Activated CD4-positive, CD25-positive, alpha-beta regulatory T cell treated with anti-CD3 and anti-CD28 coated beads, Interleukin-2, amount 50 U/mL, for 16 hours (primary cell): ENCODE measurements at places on chromosomes 7 and 10.

DNA sequence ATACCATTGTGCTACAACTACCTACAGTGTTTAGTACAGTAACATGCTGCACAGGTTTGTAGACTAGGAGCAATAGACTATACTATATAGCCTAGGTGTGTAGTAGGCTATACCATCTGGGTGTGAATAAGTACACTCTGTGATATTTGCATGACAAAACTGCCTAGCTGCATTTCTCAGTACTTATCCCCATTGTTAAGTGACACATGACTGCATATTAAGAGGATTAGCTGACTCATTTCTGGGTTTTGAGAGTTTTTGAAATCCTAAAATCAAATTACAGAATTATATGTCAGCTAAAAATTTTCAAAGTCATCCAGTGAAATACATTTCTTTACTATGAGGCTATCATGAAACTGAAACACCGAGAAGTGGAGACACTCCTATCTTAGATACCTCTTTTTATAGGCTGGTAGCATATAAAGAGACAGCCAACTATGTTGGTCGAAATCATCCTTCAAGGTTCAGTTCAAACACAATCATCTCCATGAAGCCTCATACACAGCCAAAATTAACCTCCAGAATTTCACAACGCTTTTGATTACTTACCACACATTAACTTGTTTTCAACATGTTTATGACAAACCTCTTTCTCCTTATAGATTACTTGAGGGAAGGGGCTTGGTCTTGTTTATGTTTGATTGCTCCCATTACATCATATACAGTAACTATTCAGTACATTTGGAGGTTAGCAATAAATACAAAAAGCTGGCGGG, 89.8 kb upstream of the ANK3 start:
- DNase-seq, result no peak

- no peak for DNase-seq
These were observed 164.2 kb upstream of the ITGB1 start for GRCh38 chr10:33122014-33122809.

GRCh38 chr10:19935176-19935575, 118.9 kb downstream of the PLXDC2 start:
- no peak for DNase-seq

GRCh38 chr7:36905841-36906240, 181.5 kb upstream of the AOAH start:
- DNase-seq, result no peak

DNA sequence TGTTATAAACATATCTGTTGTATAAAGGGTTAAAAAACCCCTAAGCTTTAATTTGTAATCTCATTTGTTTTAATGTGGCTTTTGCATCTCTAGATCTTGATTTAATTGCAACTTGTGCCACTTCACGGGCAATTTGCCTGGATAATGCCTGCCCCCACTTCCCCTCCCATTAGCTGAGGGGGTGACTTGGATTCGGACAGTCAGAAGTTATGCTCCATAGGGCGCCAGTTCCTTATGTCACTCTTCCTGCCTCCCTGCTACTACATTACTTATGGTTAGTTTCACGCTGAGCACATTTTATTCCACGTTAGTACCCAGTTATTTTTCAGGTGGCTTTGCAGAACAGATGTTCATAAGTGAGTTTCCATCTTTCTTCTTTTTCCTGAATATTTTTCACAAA, 1015.2 kb upstream of the PHF14 start:
- DNase-seq, result no peak

DNA sequence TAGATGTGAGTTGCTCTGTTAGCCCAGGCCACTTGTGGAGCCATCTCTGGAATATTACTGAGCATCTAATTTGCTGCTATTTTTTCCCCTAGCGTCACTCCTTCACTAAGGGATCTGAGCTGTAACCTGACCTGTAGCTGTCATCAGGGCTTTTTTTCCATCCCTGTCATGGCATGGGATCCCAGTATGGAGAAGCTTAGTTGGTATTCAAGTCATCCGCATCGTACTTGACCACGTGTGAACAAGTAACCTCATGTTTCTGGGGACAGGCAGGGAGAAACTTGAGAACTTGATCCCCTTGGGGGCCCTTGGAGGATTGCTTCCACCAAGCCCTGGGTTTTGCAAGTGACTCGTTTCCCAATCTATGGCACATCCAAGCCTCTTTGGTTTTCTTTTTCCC, 474.4 kb upstream of the GALNT17 start:
- no peak for DNase-seq

DNA sequence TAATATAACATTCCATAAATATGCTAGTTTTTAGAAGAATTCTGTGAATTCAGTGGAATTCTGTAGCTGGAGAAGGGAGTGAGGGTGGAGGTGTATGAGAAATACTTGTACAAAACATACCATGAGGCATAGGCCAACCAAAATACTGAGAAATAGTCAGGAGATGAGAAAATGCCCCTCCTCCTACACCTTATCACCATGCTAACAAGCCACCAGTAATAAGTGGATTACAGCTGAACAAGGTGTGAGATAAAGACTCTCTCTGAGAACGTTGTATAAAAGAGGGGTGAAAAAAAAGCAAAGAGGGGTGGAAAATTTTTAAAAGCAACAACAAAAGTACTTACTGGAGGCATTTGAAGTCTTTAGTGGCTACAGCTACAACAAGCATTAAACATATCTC, 90.4 kb upstream of the IGFBP3 start:
- no peak for DNase-seq

GRCh38 chr10:109207361-109207760, 716.0 kb downstream of the XPNPEP1 start:
- no peak for DNase-seq

DNA sequence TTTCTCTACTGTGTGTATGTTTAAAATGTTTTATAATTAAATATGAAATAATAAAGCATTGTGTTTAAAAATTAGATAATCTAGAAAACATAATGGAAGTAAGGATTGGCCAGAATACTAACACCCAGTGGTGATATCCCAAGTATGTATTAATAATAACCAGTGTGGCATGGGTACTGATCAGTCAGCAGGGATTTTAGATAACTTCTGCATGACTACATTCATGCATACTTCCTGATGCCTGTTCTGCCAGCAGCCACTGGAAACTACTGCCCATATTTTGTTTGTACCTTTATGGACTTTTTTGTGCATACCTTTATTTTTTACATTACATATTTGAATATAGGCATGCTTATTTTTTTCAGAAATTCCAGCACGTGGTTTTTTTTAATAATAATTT, 156.6 kb upstream of the TMEM196 start:
- no peak for DNase-seq

GRCh38 chr10:48555310-48556042, 49.4 kb downstream of the ARHGAP22 start:
- DNase-seq, result no peak

DNA sequence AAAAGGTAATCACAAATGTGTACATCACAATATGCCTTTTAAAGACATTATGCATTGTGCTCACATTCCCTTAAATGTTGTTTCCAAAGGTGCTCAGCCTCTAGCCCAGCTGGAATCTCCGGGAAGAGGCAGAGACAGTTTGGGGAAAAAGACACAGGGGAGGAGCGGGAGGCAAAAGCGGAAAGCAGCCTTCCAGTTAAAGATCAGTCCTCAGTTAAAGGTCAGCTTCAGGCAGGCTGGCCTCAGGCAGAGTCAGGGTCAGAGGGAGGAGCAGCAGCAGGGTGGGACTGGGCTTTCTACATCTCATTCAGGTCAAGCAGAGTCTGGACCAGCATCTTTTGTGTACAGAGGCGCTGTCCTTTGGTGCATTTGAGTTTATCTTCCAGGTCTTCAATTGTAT, 18.6 kb downstream of the ST7 start:
- DNase-seq, result no peak

DNA sequence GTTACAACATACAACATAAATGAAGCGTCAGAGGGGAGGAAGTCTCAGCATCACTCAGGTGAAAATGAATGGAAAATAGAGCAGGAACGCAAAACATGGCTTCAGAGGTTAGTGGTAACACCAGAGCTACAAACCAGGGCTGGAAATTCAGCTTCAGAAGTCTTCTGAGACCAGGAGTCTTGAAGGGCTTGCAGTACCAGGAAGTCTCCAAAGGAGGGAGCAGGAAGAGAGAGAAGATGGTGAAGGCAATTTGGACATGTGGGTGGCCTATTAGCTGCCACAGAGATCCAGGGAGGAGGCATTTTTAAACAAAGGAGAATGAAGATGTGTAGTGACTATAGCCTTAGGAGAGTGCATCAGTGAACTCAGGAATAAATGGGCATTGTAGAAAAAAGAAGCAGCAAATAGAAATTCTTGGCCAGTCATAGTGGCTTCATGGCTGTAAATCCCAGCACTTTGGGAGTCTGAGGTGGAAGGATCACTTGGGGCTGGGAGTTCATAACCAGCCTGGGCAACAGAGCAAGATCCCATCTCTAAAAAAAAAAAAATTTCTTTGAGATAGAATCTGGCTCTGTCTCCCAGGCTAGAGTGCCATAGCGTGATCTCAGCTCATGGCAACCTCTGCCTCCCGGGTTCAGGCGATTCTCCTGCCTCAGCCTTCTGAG, 9.3 kb upstream of the TET1 start:
- DNase-seq, result peak; percentile 8

- DNase-seq, result no peak
These were observed 17.8 kb downstream of the HNRNPA2B1 start for GRCh38 chr7:26182706-26183105.

- no peak for DNase-seq
These were observed 5.2 kb downstream of the NMT2 start for GRCh38 chr10:15163253-15163828.

- no peak for DNase-seq
These were observed 58.0 kb downstream of the CREM start for GRCh38 chr10:35184527-35185171.

DNA sequence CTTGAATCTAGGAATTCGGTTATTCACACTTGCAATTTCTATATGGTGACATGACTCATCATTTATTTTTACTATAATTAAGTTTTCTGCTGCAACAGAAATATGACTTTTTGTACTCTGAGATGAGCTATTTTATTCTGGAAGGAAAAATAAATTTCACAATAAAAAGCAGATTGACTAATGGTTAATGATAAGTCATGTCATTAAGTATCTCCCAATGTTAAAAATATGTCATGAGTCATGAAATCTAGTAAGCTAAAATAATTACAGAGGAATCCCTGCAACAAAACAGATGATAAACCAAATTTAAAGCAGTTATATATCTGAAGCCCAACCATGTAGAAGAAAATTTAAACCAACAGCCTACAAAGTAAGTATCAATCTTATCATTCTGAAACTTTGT, 149.2 kb downstream of the CACNA2D1 start:
- no peak for DNase-seq

- no peak for DNase-seq
These were observed 97.6 kb downstream of the CCNY start for GRCh38 chr10:35433851-35434426.

DNA sequence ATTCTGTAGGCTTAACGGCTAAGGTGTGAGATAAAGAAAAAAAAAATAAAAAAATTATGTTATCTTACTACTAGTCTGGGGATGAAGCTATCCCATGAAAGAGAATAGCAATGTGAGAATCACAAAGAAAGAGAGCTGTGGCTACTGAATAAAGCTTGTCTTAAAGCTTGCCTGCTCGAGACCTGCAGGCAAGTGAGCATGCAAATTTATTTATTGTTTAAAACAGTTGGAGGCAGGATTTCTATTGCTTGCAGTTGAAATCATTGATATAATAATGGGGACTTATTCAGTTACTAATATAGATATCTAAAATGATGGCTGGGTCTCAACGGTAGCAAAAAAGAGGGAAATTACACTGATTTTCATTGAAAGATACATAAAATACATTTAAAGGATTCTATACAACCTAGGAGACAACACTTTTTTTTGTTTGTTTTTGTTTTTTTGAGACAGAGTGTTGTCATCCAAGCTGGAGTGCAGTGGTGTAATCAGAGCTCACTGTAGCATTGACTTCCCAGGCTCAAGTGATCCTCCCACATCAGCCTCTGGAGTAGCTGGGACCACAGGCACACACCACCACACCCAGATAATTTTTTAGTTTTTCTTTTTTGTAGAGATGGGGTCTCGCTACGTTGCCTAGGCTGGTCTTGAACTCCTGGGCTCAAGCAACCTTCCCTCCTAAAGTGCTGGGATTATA, 144.5 kb upstream of the FEZF1 start:
- no peak for DNase-seq

GRCh38 chr7:91876391-91877133, 3.9 kb downstream of the MTERF1 start:
- no peak for DNase-seq

GRCh38 chr7:143954135-143954534, 509 bp upstream of the OR2F1 start:
- DNase-seq, result no peak

GRCh38 chr10:26216585-26217395, at the start of gene GAD2:
Gene GAD2, plus strand, starts transcription at chr10:26216774. Its CDS starts 36 bp downstream, at chr10:26216810.
- DNase-seq, result no peak

- no peak for DNase-seq
These were observed 245.9 kb downstream of the KCNMA1 start for GRCh38 chr10:77391605-77392235.

GRCh38 chr7:82098414-82098813, 328.6 kb upstream of the HGF start:
- DNase-seq, result no peak

GRCh38 chr7:141497391-141497790, 53.8 kb upstream of the AGK start:
- DNase-seq, result no peak

DNA sequence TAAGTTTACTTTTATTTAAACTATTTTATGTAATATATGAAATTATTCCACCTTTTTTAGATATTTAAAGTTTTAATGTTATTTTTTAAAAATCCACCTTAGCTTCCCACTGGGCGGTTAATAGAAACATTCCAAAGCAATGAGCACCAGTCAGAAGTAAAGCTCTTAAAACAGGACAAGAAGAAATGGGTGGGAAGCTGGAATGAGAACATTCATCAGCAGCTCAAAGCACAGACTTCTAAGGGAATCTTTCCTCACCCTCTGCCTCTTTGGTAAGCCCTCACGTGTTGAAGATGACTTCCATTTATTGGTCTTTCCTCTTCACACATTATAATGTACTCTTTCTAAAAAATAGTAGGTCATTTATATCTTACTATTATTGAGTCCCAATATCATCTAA, 3.1 kb downstream of the AGMO start:
- no peak for DNase-seq

- no peak for DNase-seq
These were observed 167.5 kb downstream of the NRF1 start for GRCh38 chr7:129778770-129779601.

GRCh38 chr7:1810521-1810920, 140.4 kb downstream of the ELFN1 start:
- no peak for DNase-seq

- no peak for DNase-seq
These were observed 534.9 kb downstream of the DNAJB6 start for GRCh38 chr7:157871681-157872080.

- no peak for DNase-seq
These were observed 61.0 kb downstream of the CAMK2B start for GRCh38 chr7:44264221-44264931.

- no peak for DNase-seq
These were observed 240.0 kb upstream of the NFE2L3 start for GRCh38 chr7:25911738-25912607.

- DNase-seq, result no peak
These were observed 32.6 kb upstream of the ADCYAP1R1 start for GRCh38 chr7:31019509-31019908.
